Sigmoid colon (tissue), 7 donors: ENCODE measurements at places on chromosomes 4 and X.

GRCh38 chr4:126468144-126468543 is 1153.4 kb downstream of the FAT4 start:
- DNase-seq, result no peak

DNA sequence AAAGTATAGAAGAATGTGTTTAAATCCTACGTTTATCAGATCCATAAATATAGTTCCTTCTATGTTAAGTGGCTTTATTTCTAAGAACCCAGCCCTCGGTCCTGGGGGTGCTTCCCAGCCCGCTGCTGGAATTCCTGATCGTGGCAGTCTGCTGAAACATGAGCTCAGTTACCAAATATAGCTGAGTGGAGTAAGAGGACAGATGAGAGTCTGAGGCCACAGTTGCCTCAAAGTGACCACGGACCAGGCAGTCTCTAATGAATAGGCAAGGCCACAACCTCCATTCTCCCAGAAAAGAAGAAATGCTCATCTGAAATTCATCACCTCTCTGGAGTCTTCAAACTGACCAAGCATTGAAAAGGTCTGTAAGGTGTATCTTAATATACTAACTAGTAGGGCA is at the start of gene PALLD:
Gene PALLD (plus strand): TSS at position 219 of the 400 bp plus-strand sequence.
- DNase-seq, result no peak

DNA sequence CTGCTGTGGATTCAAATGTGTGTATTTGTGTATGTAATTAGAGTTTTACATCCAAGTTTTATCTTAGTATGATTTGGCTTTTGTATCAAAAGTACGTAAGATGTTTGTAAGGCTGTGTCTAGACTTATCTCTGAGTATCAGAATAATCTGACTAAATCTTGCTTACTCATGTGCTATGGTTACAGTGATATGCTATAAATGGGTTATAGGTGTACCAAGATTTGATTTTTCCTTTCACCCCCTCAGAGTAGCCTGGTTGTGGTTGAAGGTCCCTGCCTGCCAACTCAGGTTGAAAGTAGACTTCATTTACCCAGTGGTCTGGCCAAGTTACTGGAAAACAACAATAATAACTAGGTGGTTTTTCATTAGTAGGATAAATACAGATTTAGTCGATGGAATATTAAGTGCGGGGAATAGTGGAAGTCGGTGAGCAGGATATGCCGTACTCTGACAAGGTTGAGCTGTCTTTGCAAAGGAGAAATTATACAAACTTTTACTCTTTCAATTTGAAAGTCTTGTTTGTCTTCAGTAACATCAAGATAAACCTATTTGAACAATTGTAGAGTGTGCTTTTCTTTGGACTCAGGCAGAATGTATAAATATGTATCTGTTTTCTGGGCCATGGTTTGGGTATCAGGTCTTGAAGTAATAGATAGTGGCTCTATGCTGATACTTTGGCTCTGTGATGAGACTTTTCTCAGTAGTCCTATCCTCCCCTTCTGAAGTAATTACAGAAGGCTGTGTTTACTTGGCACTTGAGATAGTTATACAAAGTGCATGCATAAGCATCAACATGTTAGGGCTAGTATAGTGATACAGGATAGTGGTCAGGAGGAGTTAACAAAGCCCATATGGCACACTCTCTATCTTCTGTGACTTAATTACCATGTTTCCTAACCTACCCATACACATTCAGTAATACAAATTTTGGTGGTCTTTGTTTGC is 23.7 kb downstream of the BMP2K start:
- no peak for DNase-seq

DNA sequence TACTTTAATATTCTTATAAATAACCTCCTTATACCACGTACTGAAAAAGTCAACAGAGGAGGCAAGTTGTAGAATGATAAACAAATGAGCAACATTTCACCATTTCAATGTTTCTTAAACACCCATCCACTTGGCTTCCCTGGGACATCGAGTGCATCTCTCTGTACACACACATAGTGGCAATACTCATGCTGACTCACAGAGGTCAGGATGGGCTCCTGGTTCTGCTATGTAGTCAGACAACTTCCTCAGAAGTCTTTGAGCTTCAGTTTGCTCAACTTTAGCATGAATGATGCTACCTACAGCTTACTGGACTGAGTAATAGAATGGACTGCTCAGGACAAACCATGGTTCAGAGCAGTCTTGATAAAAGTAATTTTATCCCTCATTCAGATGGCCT is 56.9 kb downstream of the MAD2L1 start:
- no peak for DNase-seq

DNA sequence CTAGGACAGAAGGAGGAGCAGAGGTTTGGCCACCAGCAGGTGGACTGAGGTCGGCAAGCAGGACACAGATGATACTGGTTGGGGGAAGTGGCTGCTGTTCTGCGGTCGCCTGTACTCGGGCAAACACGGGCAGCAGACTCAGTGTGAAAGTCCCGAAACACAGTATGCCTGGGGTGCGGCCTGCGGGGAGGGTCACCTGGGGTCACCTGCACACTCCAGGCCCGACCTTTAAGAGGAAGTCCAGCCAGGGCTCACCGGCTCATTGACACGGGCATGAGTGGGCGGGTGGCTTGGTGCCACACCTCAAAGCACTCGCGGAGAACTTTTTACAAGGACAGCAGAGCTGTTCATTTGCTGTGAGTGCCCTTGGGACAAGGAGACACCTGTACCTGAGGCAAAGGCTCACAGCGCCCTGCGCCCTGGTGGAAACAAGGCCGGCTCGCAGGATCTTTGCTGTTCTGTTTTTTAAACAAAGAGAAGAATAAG is 71.5 kb upstream of the MXD4 start:
- no peak for DNase-seq

DNA sequence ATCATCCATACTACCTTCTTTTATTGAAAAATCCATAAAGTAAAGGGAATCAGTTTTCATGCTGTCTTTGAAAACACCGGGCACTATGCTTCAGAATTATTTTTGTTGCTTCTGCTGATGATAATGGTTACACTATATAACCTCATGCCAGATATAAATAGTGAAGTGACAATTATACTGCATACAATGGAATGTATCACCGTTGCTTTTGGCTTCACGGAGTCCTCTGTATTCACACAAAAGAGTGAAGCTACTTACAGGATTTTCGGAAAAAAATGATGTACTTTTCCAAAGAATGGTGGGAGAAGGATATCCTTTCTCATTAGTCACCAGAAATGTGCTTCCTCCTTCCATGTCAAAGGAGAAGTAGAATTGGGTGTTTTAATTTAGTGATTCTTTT is 159.1 kb upstream of the PITX2 start:
- no peak for DNase-seq

DNA sequence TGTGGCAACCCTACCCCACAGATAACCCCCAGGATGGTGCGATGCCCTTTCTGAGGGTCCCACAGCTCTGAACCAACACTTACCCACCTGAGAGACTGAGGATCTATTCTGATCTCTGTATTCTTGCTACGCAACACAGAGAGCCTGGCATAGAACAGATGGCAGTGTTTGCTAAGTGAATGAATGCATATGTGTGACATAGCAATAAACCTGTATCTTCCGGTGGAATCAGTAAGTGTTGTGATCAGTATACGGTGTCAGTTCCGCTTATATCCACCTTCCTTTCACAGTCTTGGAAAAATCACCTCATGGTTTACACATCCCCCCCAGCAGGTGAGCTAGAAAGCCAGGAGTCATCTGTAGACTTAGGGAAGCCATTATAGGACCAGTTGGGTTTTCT is 5.9 kb upstream of the HSD17B10 start:
- DNase-seq, result no peak

- DNase-seq, result no peak
These were observed 31.8 kb upstream of the HSD17B13 start for GRCh38 chr4:87354168-87355102.

- no peak for DNase-seq
These were observed 13.0 kb upstream of the SLC10A4 start for GRCh38 chr4:48470137-48470536.

- no peak for DNase-seq
These were observed 95.5 kb downstream of the EIF4E start for GRCh38 chr4:98833384-98833783.

GRCh38 chr4:23028875-23029274 is 336.1 kb downstream of the GBA3 start:
- DNase-seq, result no peak

- no peak for DNase-seq
These were observed 113.8 kb upstream of the PUDP start for GRCh38 chrX:7261672-7262332.

- DNase-seq, result peak; percentile 32
These were observed 32.9 kb upstream of the HGFAC start for GRCh38 chr4:3408793-3409330.

DNA sequence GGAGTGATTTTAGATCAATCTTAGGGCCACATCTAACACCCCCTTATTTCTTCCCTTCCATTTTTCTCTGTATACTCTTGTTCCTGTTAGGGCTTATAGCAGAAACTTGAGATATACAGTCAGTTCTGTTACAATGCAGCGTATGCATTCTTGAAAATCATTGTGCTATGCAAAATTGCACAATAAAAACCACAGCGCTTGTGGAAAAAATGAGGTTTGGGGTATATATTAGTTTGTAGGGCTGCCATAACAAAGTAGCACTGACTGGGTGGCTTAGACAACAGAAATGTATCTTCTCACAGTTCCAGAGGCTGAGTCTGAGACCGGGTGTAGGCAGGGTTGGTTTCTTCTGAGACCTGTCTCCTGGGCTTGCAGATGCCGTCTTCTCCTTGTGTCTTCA is 59.0 kb downstream of the WWC2 start:
- DNase-seq, result no peak

DNA sequence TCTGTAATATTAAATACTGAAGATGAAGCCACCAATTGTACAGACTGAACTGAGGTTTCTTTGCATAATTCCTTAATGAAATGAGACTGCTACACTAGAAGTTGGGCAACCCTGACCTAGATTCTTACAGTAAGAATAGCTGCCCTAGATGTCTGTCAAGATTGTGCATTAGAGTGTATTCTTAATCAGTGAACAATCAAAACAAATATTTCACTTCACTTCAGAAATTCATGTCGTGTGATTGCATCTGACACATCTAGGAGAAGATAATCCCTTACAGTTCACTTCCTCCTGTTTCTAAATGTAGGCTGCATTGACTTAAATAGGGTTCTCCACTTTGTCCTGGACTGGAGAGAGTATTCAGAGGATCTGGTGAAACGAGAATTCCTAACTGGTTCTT is 283.1 kb downstream of the HNRNPD start:
- no peak for DNase-seq

- DNase-seq, result no peak
These were observed 21.8 kb downstream of the STARD8 start for GRCh38 chrX:68669094-68669860.

- no peak for DNase-seq
These were observed 333.8 kb upstream of the TENM3 start for GRCh38 chr4:181909368-181909767.

DNA sequence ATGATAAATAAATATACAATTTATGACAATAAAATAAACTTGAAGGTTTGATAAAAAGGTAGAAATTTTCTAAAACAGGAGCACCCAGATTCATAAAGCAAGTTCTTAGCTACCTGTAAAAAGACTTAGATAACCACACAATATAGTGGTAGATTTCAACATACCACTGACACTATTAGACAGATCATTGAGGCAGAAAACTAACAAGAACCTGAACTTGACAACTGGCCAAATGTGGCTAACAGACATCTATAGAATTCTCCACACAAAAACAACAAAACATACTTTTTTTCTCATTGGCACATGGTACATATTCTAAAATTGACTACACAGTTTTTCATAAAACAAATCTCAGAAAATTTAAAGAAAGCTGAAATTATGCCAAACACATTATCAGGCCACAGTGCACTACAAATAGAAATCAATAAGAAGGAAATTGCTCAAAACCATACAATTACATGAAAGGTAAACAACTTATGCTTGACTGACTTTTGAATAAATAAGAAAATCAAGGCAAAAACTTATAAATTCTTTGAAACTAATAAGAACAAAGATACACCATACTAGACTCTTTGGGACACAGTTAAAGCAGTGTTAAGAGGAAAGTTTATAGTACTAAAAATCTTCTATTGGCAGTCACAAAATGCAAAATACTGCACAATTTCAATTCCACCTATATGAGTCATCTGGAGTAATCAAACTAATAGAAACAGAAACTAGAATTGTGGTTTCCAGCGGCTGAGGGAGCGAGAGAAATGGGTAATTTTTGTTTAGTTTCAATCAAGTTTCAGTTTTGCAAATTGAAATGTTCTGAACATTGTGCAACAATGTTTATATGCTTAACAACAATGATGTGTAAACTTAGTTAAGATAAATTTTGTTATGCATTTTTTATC is 925.6 kb downstream of the SH3BGRL start:
- DNase-seq, result no peak

- no peak for DNase-seq
These were observed 21.1 kb upstream of the LRCH2 start for GRCh38 chrX:115255003-115255402.

- no peak for DNase-seq
These were observed 117.1 kb upstream of the AP1S2 start for GRCh38 chrX:15971696-15972095.

DNA sequence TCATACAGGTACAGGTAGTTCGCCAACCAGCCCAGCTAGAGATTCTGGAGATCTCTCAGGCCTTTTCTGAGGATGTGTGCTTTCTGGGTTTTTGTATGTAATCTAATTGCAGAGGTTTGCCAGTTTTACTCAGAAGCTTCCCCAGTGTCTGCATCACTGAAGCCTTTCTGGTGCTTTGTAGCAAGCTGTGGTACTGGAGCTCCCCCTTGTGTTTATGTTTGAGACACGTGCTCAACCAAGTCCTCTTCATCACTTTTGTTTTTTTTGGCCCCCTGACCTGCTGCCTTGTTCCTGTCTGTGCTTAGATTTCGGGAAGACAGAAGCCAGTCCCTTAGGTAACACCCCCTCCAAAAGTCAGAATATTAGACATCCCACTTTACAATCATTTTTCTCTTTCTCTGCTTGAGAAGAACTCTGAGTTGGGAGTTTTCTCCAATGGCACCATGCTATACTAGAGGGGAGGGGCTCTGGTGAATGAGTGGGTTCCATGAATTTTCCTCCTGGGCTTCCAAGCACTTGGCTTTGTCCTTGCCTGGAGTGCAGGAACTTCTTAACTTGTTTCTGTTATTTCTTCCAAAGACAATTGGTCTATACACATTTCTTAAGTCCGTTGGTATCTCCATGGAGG is 128.4 kb upstream of the TBC1D9 start:
- DNase-seq, result peak; percentile 70

GRCh38 chr4:786861-787300 is 39.0 kb downstream of the CPLX1 start:
- peak; percentile 65 for DNase-seq

DNA sequence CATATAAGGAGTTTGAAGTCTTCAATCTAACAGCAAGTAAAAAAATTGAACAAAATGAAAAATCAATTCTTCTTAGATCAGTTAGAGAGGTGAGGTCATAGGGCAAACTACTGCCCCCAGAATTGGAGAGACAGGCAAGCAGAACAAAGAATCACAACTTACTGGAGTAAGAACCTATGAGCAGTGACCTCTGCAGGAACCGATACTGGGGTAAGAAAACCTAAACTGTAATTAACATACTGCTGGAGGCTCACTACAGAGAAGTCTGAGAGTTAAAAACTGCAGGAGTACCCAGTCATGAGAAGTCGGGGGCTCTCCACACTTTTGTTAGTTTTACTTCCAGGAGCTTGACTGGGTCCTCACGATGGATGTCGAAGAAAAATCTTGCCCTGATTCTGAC is 16.0 kb downstream of the CLDN22 start:
- no peak for DNase-seq
